IPS-NIHi11 (cell line): ENCODE measurements at places on chromosomes 3 and 15.

- DNase-seq, result no peak
Measured at GRCh38 chr15:89489376-89489775, 7.0 kb downstream of the RHCG start.

GRCh38 chr15:96122077-96123027, 208.1 kb upstream of the NR2F2 start:
- DNase-seq, result no peak

GRCh38 chr15:74202452-74203401, at the start of gene STRA6:
Gene STRA6, minus strand, starts transcription at chr15:74202787. Its CDS starts 520 bp downstream, at chr15:74202267.
- DNase-seq, result peak; percentile 87

DNA sequence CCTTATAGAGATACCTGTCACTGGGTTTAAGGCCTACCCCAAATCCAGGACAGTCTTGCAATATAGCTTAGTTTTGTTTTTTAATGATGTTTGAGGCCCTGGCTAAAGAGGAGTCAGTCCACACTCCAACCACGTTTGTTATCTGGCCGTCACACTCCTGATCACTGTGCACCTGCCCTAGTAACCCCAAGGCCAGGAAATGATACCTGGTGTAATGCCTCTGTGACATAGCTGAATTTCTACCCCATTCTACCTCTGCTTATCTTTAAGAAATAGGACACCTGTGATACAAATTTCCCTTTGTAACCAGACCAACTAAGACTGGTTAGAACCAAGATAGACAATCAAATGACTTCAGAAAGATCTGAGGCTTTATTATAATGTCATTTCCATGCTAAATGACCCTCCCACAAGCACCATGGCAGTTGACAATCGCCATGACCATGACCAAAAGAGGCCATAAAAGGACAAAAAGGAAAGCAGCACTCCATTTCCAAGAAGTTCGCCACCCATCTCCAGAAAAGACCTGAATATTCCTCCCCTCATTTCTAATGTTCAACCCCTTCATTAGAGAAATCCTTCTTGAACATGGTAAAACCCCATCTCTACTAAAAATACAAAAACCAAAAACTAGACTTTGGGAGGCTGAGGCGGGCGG, 4.8 kb upstream of the RTP3 start:
- no peak for DNase-seq

DNA sequence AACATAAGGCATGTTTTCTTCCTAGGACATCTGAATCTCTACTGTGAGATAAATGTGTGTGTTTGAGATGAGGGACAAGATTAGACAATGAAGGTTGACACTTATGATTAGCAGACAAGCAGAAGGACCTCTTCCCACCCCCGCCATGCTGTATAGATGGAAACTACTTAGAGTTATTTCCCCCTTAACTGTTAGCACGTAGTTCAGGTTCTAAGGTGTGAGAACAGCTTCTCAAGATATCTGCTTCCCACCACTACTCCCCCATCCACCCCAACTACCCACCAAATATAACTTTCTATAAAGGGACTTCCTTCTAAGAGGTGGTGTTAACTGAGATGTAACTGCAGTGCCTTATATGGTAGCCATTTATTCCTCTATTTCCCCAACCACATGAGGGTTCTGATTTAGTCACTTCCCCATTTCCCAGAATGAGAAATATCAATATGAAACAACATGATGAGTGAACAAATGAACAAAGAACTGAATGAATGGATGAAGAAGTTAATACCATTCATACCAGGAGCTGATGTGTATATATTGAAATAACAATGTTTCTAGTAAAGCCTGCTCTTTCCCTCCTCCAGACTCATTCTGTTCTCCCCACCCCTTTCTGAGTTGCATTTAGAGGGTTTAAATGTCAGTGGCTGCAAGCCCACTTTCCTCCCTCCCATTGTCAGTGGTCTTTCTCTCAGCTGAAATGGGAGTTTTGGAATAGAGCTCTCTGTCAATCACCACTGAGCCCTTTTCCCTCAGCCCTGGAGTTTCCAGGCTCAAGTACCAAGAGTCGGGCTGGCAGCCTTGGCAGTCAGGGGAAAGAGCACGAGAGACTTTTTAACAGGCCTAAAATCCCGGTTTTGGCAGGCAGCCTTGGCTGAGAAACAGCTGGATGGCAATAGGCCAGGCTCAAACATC, 7.7 kb upstream of the RFTN1 start:
- no peak for DNase-seq

GRCh38 chr3:50423543-50423942, 64.2 kb upstream of the TMEM115 start:
- DNase-seq, result no peak

- DNase-seq, result no peak
Measured at GRCh38 chr3:59695860-59696259, 646.0 kb upstream of the CFAP20DC start.

DNA sequence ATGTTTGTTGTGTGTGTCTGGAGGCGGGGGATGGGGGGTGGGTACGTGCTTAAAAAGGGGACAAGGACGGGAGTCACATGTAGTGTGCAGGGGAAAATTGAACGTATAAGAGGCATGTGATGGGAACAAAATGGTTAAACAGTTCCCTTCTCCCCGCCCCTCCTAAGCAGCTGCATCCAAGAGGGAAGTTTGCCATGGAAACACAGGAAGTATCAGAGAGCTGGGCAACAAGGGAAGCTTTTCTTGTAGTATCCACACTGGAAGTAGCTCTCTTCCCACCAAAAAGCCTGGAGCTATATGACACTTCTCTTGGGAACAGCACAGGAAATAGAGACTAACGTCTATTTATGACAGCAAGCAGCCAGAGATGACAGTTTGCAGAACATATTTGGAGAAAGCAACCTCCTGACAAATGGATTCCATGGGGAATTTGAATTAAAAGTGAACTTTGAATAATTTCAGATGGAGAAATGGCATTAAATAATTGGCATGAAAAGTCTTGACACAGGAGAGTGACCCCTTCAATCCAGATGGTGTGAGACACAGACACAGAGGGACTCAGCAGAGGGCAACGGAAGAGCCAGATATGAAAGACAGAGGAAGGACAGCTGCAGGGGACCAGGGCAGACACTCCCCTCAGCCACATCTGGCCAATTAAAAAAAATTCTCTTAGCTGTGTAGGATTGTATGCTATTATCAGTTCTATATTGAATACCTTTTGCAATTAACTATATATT, 294.2 kb upstream of the TBL1XR1 start:
- no peak for DNase-seq

- DNase-seq, result no peak
Measured at GRCh38 chr3:110664148-110664547, 407.5 kb upstream of the NECTIN3 start.
